ENCODE measurements at places on chromosomes 3 and 15.
A peak's percentile ranks its signal among the peaks of the same experiment; 100 is the strongest.

- no peak for DNase-seq
Measured at GRCh38 chr3:34783876-34784275, 855.4 kb upstream of the ARPP21 start.

DNA sequence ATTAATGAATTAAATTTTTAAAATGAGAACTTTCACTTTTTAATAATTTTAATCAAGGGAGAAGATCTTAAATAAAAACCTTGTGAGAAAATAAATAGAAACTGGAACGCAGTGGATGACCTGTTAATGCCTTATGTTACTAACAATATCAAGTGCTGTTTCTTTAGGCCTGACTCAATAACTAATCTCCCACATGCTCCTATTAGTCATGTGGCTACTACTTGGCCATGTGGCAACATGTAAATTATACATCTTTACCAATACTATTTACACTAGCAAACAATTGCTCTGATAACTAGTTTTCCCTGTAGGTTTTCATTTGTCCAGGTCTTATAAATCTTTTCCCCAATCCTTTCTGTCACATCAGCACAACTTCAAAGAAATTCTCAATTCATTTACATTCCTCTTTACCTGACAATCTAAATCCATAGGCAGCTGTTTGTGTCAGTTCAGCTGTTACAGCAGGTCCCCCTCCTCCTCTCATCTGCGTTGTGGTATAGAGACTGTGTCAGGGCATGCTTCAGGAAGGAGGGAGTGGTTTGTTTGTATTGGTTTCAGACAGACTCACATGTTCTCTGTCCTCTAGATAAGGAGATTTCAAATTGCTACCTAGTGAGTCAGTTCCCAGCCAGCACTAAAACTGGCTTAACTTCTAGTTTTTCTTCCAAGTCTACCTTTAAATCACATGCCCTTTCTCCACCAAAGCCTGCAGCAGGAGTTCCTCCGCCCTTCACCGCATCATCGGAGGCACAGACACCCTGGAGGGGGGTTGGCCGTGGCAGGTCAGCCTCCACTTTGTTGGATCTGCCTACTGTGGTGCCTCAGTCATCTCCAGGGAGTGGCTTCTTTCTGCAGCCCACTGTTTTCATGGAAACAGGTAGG is 11.3 kb upstream of the C3orf52 start:
- peak; percentile 19 for DNase-seq

GRCh38 chr3:4939276-4939675 is 40.0 kb upstream of the BHLHE40 start:
- DNase-seq: no peak

- no peak for DNase-seq
Measured at GRCh38 chr3:139117136-139117675, 72.5 kb upstream of the PRR23C start.

DNA sequence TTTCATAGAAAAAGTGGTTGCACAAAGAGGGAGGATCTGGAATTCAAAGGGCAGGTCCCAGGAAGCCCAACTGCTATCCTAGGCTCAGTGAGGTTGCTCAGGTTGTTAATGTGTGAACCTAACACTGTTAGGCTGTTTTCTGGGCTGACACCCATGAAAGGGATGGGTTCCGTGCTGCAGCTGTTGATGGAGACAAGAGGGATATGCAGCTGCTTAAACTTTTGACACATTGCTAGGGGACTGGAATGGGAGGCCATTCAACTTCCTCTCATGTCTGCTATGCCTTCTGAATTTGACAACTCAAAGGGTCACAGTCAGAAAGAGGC is 198.0 kb upstream of the NR2E3 start:
- DNase-seq: no peak

DNA sequence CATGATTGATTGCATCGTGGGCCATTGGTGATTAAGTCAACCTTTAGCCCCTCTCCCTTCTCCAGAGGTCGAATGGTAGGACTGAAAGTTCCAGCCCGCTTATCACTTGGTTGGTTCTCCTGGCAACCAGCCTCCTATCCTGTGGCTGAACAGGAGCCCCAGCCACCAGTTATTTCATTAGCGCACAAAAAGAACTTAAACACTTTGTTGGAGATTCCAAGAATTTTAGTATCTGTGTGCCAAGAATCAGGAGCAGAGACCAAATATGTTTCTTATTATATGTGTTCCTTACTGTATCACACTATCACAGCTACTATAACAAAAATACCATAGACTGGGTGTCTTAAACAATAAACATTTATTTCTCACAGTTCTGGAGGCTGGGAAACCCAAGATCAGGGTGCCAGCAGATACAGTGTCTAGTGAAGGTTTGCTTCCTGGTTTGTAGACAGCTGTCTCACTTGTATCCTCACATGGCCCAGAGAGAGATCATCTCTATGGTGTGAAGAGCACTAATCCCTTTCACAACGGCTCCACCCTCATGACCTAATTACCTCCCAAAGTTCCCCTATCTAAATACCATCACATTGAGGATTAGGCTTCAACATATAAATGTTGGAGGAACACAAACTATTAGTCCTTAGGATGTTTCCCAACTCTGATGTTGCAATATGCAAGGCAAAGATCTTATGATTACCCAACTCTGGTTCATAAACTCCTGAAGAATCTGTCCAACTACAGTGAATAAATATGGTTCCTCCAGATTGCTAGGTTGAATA is 30.5 kb upstream of the APH1B start:
- DNase-seq: no peak

- no peak for DNase-seq
Measured at GRCh38 chr3:151075869-151076562, 9.4 kb upstream of the MED12L start.

- no peak for DNase-seq
Measured at GRCh38 chr3:8416965-8417364, 84.7 kb upstream of the LMCD1 start.

DNA sequence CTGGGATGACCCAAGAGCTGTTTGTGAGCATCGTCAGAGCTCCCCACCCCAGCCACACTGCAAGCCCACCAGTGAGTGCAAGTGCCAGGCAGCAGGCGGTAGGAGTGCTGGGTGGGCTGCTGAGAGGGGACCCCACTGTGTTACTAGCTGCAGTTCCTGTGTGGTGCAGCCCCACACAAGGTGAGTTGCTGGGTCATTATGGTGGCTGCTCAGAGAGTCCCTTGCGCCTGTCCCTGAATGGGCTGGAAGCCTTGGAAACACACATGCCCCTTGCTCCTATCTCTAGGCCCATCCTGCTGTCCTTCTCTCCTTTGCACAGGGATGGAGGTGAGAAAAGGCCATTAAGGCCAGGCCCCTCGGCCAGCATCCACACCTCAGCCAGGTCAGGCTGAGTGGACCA is 83.7 kb downstream of the SEC22A start:
- no peak for DNase-seq

GRCh38 chr3:9749296-9749644 is 482 bp upstream of the OGG1 start:
- no peak for DNase-seq

DNA sequence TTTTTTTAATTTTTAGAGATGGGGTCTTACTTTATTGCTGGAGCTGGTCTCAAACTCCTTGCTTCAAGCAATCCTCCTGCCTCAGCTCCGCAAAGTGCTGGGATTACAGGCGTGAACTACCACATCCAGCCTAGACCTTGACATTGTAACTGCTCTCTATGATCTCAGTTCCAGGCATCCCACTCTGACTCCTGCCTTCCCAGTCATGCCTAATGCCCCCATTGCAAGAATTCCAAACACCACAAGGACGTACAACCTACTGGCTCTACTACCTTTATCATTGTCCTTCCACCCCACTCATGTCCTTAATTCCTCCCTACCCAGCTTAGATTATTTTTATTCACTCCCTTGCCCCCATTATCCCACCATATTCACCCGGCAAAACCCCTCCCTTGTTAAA is 21.6 kb downstream of the NKIRAS1 start:
- DNase-seq: no peak

DNA sequence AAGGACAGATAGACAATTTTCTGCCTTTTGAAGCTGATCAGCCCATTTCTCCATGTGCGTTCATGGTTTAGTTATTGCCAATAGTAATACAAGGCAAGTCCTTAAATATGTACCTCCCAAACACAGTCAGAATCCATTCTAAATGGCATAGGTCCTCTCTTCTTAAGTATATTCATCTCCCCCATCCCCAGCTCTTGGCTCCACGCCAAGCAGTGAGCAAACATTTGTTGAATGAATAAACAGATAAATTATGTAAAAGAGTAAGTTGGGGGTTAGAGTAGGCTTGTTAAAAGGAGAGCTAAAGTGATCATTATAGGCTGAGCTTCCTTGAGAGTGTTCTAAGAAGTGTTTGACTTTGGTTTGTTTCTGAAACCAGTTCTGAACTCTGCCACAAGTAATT is 241.3 kb downstream of the ITPR1 start:
- DNase-seq: no peak

DNA sequence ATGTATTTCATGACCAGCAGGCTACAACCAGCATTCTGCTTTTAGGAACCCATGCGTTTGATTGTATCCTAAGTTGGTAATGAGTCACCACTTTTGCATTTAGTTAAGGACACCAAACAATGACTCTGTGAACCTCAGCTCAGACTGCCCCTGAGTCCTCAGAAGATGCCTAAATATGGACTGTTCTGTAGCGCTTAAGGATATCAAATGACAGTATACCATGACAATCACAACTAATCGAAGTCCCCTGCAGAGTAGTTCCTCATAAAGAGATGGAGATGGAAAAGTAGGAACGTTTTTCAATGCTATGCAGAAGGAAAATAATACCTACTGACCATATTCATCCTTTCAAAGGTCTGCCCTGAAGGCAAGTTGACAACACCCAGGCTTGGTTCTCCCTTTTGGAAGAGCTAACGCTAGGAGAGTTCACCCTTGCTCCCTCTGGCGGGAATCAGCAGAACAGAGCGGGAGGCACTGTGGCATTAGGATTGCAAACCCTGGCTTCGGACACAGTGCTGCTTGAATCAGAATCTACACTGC is 508.6 kb downstream of the FHIT start:
- no peak for DNase-seq

- DNase-seq: no peak
Measured at GRCh38 chr3:64039332-64039731, 16.0 kb upstream of the PSMD6 start.

GRCh38 chr3:123947482-123947881 is 13.5 kb downstream of the CCDC14 start:
- DNase-seq: no peak

DNA sequence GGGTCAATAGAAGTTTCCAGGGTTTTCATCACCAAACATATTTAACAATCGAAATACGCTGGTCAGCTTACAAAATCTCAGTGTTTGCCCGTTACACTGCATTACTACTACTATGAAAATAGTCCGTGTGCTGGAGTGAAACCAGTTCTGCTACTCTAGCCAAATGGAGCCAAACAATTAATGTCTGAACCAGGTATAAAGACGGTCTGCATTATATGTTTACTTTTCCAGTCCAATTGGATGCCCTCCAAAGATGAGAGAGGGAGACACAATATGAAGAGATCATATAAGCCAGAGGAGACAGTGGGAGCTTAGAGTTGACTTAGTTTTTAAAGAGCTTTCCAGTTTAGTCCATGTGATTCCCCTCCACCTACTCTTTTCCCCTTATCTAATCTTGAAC is 6.3 kb upstream of the DUT start:
- DNase-seq: no peak

GRCh38 chr15:28165791-28166190 is 66.7 kb upstream of the OCA2 start:
- DNase-seq: no peak

DNA sequence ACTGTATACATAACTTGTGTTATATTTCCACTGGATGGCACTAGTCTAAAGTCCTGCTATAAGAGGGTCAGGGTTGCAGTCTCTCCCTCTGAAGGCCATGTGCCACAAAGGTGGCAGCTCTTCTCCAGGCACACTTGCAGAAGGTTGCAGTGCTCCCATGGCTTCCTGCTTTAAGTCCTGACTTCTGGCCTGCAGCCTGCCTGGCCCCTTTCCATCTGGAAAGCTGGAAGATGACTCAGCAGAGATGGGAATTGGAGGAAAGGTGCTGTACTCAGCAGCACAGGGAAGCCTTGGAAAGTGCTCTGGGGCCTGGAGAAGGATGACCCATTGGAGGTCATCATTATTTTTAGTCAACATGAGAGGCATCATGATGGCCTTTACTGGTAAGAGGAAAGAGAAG is 40.9 kb upstream of the MRPL3 start:
- no peak for DNase-seq

- peak; percentile 51 for DNase-seq
Measured at GRCh38 chr15:89740137-89740536, 10.9 kb downstream of the MESP1 start.

- DNase-seq: no peak
Measured at GRCh38 chr3:33099109-33099645, 2.2 kb upstream of the GLB1 start.

GRCh38 chr3:53232641-53233377 is 23.0 kb downstream of the TKT start:
- DNase-seq: no peak

- DNase-seq: no peak
Measured at GRCh38 chr3:171186383-171186782, 159.9 kb upstream of the SLC2A2 start.

- peak; percentile 86 for DNase-seq
Measured at GRCh38 chr3:45938864-45939263, 4.4 kb upstream of the CXCR6 start.

DNA sequence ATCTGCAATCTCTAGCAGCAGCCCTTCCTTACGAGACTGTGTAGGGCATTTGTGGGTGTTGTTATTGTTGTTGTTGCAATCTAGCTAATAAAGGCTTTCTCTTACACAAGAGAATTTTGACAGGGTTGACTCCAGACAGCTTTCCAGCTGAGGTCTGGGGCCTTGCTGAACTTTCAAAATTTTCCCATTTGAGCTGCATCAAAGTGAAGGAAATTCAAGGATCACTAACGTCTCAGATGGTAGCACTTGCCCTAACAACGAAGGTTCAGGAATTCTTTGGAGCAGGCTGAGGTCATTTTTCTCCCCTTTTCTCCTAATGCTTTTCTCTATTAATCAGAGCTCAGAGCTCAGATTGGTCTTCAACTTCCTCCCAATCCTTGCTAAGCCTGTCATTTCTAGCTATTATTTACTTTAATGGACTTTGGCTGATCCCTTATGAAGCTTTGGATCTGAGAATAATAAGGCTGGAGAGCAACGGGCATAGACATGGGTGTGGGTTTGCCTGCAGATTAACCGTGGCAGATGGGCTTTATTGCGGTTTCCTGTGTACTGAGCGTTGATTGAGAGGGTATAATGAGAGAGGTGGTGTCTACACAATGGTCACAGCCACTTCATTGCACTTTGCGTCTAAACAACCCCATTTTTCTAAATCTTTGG is 614.0 kb upstream of the AGTR1 start:
- DNase-seq: no peak

- no peak for DNase-seq
Measured at GRCh38 chr3:155958676-155959075, 88.2 kb downstream of the GMPS start.

GRCh38 chr15:41259546-41260189 is 28.6 kb downstream of the CHP1 start:
- no peak for DNase-seq

- no peak for DNase-seq
Measured at GRCh38 chr3:151319628-151320027, 3.0 kb upstream of the GPR87 start.

GRCh38 chr3:9179826-9180763 is 69.4 kb downstream of the SRGAP3 start:
- DNase-seq: no peak

All from activated CD4-positive, alpha-beta T cell treated with anti-CD3 and anti-CD28 coated beads for 4 hours (primary cell).